ENCODE measurements at places on chromosomes 5 and 9.

DNA sequence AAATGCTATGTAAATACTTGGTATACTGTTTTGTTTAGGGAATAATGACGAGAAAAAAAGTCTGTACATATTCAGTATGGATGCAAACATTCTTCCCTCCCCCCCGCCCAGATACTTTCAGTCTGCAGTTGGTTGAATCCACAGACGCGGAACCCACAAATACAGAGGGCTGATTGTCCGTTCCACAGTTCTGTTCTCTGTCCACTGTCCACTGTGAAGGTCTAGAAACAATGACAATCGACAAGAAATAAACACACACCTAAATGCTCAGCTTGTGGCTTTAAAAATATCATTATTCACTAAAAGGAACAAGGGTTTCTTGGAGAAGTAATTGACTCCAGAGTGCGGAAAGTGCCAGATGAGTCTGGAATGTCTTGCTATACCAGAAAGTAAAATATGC, 109.1 kb downstream of the TMEM161B start:
- no peak for DNase-seq

- DNase-seq = no peak
These were observed 160.4 kb downstream of the ESM1 start for GRCh38 chr5:54825005-54825404.

DNA sequence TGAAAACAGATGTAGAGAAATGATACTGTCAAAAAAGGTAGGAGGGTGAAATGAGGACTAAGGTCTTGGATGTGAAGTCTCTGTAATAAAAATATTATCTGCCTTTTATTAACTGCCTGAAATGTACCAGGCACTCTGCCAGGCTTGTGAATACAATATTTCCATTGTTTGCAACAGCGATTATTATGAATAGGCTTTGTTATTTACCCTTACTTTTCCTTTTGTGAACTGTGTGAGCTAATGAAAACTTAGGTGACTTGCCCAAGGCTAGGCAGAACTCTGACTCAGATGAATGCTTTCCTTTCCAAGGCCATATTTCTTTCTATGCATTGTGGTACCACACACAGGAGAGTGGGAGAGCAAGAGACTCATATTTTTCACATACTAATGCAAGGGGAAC, 204.1 kb downstream of the CDH12 start:
- no peak for DNase-seq

GRCh38 chr9:123375469-123376132, 19.6 kb downstream of the CRB2 start:
- DNase-seq = no peak

GRCh38 chr9:7613931-7614330, 185.6 kb downstream of the DMAC1 start:
- DNase-seq = no peak

DNA sequence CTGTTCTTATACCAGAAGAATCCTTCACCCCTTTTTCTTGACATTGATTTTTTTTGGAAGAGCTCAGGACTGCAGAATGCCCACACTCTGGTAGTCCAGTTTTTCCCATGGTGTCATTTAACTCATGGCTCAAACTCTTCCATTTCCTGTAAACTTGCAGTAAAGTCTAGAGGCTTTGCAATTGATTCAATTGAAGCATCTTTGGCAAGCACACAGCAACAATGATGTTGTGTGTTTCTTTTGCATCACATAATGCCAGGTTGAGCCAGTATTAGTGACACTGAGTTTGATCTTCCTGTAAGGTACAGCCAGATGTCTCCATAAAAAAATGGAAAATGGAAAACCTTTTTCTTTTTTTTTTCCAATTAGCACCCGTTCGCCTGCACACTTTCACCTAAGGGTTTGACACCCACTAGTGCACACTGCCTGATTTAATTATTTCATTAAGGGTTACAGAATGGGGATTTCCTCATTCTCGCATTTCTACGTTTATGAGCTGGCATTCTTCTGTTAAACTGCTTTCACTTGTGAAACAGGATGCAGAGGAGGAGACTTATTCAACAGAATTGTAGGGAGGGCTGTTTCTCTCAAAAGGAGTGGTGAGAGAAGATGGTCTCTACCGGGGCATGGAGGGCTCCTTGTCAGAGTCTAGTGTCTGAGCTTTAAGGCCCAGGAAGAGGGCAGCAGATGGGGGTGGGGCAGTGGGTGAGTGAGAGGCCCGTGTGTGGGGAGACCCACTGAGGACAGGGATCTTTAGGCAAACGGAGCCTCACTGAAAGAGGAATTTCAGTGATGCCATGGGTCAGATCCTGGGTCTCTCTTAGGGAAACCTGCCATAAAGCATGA, 2.2 kb upstream of the S1PR3 start:
- DNase-seq = peak; percentile 49

DNA sequence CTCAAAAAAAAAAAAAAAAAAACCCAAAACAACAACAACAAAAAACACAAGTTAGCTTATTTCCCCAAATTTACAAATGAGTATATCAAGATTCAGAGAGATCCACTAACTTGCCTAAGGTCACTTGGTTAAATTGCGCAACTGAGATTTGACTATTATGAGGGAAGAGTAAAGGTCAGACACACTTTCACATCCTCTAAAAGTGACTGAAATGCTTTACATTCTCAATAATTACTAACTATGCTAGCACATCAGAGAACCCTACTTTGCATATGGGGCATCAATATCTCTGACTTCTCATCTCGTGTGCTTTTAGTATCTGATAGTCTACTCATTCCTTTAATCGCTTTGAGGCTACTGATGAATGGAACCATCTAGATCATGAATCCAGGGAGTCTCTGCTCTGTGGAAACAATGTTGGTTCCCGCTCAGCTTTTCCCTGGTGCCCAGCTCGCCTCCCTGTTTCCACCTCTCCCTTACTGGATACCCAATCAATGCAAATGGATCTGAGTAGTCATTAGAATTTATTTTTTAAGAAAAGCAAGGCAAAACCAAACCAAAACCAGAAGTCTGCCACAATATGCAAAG, 182.1 kb upstream of the TRIM32 start:
- DNase-seq = no peak

- DNase-seq = no peak
These were observed 263.7 kb downstream of the CEMIP2 start for GRCh38 chr9:71504636-71505035.

DNA sequence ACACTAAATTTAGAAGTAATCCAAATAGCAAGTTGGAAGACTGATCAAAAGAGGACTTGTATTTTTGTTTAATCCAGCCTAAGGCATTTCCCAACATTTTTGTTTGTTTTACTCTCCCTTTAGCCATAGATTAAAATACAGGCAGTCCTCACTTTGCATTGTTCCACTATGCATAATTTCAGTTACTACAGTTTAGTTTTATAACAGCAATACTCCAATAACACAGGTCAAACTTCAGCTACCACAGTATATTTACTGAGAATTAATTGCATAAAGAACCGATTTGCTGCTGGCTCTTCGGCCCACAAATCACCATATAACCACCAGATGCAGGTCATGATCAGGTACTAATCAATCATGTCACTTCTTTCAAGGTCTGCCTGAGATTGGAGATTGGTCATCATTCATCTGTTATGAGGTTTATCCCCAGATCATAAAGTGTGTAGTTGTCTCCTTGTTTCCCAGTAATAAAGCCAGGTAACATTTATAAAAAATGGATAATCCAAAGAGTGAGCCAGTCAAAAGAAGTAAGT, 12.1 kb downstream of the FTMT start:
- no peak for DNase-seq

GRCh38 chr9:137516144-137516917, 33.9 kb downstream of the PNPLA7 start:
- DNase-seq = no peak

GRCh38 chr5:68710514-68710913, 383.3 kb upstream of the SLC30A5 start:
- DNase-seq = no peak

DNA sequence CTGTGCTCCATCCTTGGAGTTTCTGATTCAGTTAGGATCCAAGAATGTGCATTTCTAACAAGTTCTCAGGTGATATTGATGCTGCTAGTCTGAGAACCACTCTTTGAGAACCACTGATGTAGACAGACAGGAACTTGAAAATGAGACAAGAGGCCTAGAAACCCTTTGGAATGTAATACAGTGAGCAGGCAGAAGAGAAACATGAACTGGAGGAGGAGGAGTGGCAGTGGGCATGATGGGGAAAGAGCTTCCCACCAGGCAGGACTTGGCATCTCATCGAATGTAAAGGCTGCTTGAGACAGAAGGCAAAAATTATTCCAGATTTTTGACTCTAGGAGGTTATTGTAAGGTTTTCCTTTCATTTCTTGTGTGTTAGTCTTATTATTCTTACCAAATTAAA, 295.8 kb upstream of the SGCD start:
- DNase-seq = no peak

DNA sequence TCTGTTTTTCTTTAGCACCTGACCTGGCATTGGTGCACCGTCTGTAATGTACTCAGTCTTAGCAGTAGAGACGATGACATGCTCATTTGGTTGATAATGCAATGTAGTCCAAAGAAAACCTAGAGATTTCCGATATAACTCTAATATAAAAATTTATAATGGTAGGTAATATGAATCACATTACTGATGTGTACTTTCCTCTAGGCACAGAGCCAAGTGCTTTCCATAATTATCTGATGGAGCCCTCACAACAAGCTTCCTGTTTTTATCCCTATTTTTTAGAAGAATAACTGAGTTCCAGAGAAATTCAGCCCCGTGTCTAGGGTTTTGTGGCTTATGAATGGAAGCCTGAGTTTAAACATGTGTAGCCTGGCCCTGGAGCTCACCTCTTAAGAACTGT, 53.7 kb downstream of the KDM4C start:
- DNase-seq = no peak

- no peak for DNase-seq
These were observed 24.3 kb downstream of the CPLX2 start for GRCh38 chr5:175895686-175896102.

DNA sequence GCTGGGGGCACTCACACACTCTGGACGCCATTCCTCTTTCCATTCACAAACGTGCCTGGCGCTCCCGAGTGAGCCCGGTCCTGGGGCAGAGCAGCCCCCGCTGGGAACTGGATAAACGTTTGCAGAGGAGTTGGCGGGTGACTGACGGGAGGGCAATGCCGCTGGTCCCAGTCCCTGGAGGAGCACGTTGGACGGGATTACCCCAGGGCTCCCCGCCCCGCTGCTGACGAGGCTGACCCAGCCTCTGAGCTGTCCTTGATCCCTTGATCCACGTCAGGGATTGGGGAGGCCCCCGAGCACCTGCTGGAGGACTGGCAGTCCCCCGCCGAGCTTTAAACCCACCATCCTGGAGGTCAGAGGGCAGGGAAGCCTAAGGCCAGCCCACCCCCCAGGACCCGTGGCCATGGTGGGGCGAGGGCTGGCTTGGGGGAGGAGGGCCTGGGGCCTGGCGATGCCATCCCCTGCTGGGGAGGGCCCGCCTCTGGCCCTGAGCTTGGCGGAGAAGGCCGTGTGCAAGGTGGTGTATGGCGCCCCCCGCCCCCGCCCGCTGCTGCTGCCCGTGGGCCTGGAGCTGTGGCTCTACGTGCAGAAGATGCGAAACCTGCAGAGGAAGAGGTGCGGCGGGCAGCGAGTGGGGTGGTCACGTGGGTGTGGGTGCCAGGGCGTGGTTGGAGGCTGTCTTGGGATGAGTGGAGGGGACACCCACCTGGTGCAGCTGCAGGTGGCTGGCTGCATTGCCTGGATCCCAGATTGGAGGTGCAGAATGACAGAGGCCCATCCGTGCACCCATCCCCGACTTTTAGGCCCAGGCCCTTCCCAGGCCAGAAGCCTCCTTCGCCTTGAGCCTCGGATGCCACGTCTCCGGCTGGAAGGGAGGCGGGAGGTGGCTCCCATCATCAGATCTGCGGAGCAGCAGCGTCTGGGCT, 4.5 kb downstream of the GPSM1 start:
- no peak for DNase-seq

DNA sequence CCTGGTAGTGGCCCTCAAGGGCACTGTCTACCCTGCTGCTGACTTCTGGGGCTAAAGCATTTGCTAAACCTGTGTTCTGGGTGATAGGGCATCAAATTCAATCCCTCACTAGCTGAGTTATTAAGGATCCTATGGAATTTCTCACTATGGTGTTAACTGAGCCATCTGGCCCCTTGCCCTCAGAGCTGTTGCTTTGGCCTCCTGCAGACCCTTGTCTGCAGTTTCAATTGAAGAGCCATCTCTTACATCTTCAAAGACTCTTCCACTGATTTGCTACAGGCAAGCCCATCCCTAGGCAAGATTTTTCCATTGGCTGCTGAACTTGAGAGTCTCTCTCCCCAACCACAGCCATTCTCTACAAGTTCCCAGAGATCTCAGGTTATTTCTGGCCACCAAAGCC, 418.2 kb downstream of the ZNF608 start:
- no peak for DNase-seq

DNA sequence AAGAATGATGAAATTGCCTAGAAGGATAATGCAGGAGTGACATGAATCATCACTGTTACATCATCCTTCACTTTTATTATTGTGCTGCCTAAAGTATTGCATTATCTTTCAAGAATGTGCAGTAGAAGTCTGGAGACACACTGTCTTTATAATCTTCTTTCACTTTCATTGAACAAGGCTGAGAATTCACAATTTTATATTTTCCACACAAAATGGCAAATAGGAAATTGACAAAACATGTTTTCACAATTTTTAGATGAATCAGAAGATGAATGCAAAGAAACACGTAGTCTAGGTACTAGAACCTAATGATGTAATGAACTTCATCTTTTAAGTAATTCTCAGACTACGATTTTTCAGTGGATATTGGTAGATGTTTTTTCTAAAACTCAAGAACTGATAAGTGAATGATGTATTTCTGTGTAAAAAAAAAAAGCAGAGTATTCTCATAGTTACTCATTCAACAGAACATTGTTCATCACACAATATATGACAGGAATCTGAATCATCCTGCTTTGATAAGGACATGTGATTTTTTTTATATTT, 131.5 kb upstream of the GRHPR start:
- peak; percentile 80 for DNase-seq

DNA sequence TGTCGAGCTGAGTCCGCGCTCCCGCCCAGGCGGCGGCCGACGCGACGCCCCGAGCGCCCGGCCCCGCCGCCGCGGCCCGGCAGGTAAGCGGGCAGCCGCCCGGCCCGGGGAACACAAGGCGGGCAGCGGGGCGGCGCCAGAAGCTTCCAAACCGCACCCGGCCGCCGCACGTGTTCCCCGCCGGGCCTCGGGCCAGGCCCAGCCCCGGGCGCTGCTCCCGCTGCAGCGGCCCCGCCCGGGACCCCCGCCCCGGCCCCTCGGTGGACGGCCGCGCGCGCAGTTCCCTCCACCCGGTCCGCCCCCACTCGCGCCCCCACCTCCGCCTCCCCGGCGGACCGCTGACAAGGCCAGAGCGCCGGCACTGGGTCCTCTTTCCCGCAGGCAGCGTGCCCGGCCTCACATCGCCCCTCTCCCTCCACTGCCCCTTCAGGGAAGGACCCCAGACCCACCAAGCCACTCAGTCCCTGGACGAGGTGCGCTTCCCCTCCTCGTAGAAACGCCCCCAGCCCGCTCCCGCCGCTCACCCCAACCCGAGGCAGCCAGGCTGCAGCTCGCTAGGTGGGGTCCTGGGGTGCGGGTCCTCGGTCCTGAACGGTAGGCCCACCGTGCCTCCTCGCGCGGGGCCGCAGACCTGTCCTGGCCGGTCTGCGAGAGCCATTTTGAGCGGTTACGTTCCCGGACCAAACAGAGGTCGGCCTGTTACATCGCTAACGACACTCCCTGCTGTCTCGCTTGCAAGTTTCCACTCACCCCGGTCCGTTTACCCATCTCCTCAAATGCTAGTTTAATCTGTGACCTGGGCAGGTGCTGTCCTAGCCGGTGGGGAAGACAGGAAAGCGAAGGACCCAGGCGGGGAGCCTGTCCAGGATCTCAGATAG, 475 bp downstream of the WDR5 start:
- DNase-seq = no peak
